ENCODE measurements at places on chromosomes 11 and 22. TPM values are rescaled to one million over a fixed set of nuclear protein-coding genes. Genes with fewer than 3 reads are reported as not detected.

POU2AF2 gene
- total RNA-seq: not detected

CCDC90B gene
- total RNA-seq: 55.7 TPM

MS4A7 gene
- 0.43 TPM for total RNA-seq

OR5A1 gene
- not detected for total RNA-seq

SPDYC gene
- not detected for total RNA-seq

SCGB1C1 gene
- not detected for total RNA-seq

GRAMD1B gene
- total RNA-seq: 1.2 TPM

WBP2NL gene
- total RNA-seq: 1.2 TPM

RHOD gene
- 51.4 TPM for total RNA-seq

MS4A12 gene
- not detected for total RNA-seq

MMP10 gene
- 2.6 TPM for total RNA-seq

MUC5B gene
- under 0.01 TPM for total RNA-seq

KDM4D gene
- 0.65 TPM for total RNA-seq

OR5B21 gene
- total RNA-seq: not detected

OR8D1 gene
- not detected for total RNA-seq

OR51A4 gene
- total RNA-seq: not detected

CREB3L1 gene
- 46.0 TPM for total RNA-seq

OR52I2 gene
- not detected for total RNA-seq

RPS6KB2 gene
- 55.4 TPM for total RNA-seq

PKP3 gene
- total RNA-seq: 687 TPM

SCN4B gene
- 0.43 TPM for total RNA-seq

PTPRJ gene
- total RNA-seq: 27.2 TPM

PHF21B gene
- total RNA-seq: 0.39 TPM

SLC25A17 gene
- total RNA-seq: 18.9 TPM

TNNT3 gene
- 10.1 TPM for total RNA-seq

OR51B2 gene
- total RNA-seq: not detected

ELFN2 gene
- not detected for total RNA-seq

SAA1 gene
- total RNA-seq: not detected

RAB38 gene
- 2.0 TPM for total RNA-seq

FGF3 gene
- total RNA-seq: not detected

MS4A14 gene
- total RNA-seq: under 0.01 TPM

CEND1 gene
- total RNA-seq: not detected

INS gene
- total RNA-seq: not detected

NR1H3 gene
- total RNA-seq: 13.2 TPM

XKR3 gene
- not detected for total RNA-seq

PTGDR2 gene
- not detected for total RNA-seq

OPCML gene
- total RNA-seq: not detected

GSTT2 gene
- total RNA-seq: 0.79 TPM

HOATZ gene
- not detected for total RNA-seq
